Hematopoietic multipotent progenitor cell treated with erythropoietin and hydrocortisone succinate and interleukin-3 and kit ligand, for 15 days (in vitro differentiated cells): ENCODE measurements at places on chromosomes 11 and 22.

DNA sequence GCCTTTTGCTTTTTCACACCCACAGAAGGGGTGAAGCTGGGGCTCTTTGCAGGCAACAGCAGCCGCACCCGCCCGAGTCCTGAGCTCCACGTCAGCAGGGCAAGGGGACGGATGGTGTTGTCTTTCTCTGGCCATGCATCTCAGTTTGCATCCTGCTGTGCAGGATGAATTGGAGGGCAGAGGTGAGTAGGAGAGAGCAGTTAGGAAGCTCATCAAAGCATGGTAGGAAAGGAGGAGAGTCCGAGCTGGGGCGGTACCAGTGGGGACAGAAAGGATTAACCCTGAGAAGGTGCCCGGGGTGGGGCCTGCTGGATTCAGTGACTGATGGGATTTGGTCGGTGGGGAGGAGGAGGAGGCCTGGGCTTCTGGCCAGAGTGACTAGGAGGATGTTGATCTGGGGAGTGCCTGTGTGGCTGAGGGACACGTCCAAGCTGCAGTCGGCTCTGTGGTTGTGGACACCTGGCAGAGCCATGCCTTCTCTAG lies 14.6 kb downstream of the FAM83F start:
- DNase-seq: peak; percentile 29

GRCh38 chr11:60193687-60194433 lies 11.0 kb upstream of the MS4A6A start:
- peak; percentile 41 for DNase-seq

DNA sequence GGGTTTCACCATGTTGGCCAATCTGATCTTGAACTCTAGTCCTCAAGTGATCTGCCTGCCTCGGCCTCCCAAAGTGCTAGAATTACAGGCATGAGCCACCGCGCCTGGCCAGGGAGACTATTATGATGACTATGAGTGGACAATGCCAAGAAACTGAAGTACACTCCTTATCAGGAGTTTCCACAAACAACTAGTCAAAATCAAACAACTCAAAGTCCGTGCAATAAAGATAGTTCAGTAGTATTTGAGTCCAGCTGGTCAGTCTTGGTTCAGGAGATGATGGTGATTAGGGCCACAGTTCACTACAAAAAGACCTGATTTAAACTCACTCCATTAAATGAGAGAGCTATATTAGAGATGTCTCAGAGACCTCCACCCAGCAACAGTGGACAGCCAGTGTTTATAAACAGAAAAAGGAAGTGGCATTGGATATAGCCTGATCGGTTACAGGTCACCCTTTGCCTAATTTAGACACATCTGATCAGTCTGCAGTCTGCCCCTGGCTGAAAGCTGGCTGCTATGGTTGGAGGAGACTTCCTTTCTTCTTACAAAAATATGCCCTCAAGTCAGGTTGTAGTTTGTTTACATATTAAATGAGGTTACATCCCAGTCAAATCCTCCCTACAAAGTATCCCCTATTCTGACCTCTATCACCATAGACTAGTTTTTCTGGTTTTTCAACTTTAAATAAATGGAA lies 17.0 kb downstream of the CD3E start:
- no peak for DNase-seq

- no peak for DNase-seq
Observed at GRCh38 chr11:111707039-111707690, 59.0 kb downstream of the PPP2R1B start.

GRCh38 chr22:41237707-41238569 lies 2.8 kb downstream of the CHADL start:
- peak; percentile 40 for DNase-seq

DNA sequence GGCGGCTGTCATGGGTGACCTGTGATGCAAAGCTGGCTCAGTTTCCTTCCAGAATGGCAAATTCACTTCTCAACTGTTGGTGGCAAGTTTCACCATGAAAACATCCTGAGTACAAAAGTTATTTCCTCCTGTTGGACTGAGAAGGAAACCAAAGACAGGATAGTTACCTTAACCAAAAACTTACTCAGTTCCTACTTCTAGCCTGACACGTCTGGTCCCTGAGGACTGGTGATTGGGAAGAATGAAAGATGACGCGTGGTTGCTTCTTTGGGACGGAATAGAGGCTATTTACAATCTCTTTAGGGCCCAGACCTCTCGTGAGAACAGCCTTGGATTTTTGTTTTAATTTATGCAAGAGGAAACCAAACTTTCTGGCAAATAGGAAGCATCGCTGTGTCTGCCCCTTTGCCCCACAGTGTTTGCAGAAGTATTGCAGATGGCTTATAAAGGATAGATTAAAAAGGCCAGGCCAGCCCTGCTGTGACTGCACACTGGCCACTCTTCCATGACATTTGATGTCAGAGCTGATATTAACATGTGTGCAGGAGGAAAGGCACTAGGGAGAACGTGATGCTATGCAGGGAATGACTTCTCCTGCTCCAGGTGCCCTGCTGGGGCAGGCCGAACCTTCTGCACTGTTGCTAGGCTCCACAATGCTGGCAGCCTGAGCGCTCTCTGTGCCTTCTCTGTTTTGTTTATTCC lies 7.6 kb downstream of the VPS26B start:
- DNase-seq: no peak

- no peak for DNase-seq
Observed at GRCh38 chr11:81340225-81340624, 1393.4 kb downstream of the FAM181B start.

DNA sequence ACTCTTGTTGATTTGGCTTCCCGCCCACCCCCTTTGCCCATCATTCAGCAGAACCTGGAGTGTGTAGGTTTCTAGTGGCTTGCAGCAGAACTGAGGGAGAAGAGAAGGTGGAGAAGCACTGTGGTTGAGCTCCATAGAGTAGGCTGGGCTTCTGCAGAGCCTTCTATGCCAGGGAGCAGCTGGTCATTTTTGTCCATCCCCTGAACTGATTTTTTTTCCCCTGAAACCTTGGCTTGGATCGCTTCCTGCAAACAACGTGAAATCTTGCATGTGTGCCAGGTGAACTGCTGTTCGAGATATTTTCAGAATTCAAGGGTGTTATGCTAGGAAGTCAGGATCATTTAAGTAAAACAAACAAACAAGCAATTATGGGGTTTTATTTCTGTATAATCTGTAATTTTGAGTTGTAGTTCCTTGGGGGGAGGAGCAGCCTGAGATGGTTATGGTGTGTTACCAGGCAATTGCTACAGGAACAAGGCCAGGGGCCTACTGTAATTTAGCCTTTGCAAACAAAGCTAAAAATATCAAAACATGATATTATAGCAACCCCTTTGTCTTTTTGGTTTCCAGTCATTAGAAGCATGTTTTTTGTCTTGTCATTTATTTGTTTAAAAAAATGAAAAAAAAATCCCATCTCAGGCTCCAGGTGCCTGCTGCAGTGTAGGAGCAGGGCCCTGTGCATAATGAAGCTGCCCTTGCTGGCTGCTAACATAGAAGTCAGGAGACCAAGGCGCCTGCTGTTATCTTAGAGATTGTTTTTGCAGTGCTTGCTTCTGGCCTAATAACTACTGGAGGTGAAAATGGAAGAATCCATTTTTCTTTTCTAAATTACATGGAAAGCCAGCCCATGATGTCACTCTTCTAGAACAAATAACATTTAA lies 152.4 kb upstream of the TTC12 start:
- DNase-seq: no peak

GRCh38 chr22:50676661-50677492 lies 4.3 kb downstream of the SHANK3 start:
- no peak for DNase-seq

GRCh38 chr22:40031766-40032470 lies 37.2 kb downstream of the FAM83F start:
- no peak for DNase-seq

DNA sequence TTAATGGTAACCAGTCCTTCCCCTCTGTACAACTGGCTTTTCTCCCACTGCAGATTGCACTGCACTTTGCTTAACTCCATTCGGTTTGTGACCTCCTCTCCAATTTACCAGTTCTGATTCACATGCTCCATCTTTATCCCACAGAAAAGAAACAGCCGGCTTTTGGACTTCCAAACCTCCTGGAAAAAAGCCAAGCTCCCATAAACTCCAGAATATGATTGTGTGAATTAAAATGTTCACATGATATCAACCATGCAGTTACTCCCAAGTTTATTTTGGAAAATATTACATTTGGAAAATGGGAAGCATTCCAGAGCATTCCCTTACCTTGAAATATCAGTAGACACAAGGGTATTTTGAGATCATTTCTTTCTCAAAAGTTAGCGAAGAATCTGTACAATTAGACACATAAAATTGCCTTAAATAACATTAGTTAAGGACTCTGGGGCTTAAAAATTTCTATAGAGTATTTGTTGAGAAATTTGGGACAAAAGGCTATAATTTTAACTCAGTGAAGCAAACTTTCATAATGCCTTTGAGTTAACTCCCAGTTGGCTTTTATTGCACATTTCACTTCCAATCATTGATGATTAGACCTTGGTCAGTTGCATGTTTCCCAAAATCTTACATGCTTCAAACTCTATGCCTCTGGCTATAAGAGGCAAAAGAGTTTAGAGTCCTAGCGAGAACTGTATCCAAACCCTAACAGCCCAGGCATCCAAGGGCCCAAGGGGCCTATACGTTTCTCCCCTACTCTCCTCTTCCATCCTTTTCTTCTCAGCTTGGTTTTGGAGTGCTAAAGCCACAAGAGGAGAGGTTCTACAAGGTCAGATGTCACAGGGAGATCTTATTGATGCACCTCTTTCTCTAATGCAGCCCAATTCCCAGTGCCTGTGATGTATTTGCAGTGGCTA lies 23.6 kb upstream of the TMEM135 start:
- DNase-seq: no peak
